HuH-7.5 (cell line): ENCODE measurements at places on chromosomes 2 and 18.

DNA sequence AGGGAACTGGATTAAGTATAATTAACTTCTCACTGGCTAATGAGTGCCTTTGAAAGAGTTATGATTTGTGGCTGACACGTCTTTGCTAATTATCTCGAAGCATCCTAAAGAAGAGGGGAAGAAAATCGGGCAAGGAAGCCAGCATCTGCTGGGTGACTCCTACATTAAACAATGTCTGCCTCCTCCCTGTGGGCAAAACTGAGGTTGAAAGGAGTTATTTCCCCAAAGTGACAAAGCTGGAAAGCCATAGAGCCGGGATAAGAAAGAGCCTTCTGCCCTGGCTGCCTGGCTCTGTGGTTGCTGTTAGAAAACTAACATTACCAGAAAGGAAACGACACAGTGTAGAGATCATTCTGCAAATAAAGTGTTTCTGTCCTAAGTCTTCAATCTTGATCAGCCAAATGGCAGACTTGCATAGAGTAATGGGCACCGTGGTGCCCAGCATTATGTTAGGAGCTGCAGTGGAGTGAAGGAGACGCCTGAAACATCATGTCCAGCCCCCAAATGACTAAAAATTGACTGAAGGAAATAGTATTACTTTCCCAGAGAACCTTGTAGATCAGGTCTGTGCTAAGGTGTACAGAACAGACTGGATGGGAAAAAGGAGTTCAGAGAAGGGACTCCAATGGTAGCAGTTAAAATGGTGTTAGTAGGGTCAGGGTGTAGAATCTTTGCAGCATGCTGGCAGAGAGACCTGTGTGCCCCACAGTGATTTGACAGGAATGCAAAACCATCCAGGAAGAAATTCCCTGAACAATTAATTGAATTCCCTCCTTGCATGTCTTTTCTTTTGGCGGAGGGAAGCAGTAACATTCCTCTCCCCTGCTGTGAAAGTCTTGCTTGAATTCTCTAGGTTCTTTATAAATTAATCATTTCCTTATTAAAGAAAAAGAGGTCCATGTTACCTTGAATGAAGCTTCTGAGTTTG is 44.4 kb downstream of the ALPK2 start:
- no peak for DNase-seq

GRCh38 chr18:62660691-62661090 is 54.6 kb upstream of the PHLPP1 start:
- DNase-seq: no peak

DNA sequence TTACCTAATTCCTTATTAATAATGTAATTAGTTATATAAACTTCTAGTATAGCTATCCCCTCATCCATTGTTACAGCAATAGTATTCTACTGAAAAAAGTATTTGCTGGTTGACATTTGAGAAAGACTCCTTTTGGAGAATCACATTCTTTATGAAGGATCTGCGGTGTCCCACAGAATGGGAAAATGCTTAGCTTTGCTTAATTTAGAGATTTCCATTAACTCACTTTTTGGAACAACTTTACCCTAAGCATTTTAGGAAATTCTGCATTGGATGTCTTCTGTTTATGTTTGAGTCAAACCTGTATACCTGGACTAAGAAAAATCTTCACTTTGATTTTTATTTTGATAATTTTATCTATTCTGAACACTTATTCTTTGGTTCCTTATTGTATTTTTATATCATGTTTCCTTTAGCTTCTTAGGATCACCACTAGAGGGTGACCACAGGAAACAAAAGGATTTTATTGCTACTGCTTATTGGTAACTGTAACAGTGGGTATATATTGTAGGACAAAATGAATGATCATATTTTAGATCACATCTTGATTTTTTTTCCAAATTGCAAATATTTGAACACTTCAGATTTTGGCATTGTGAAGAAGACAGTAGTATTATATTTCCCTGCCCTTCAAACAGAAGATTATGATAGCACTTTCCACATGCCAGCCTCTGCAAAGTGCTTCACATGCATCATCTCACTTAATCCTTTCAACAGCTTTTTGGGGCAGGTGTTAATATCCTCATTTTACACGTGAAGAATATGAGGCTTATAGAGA is 79.6 kb downstream of the MIB1 start:
- DNase-seq: peak; percentile 9

DNA sequence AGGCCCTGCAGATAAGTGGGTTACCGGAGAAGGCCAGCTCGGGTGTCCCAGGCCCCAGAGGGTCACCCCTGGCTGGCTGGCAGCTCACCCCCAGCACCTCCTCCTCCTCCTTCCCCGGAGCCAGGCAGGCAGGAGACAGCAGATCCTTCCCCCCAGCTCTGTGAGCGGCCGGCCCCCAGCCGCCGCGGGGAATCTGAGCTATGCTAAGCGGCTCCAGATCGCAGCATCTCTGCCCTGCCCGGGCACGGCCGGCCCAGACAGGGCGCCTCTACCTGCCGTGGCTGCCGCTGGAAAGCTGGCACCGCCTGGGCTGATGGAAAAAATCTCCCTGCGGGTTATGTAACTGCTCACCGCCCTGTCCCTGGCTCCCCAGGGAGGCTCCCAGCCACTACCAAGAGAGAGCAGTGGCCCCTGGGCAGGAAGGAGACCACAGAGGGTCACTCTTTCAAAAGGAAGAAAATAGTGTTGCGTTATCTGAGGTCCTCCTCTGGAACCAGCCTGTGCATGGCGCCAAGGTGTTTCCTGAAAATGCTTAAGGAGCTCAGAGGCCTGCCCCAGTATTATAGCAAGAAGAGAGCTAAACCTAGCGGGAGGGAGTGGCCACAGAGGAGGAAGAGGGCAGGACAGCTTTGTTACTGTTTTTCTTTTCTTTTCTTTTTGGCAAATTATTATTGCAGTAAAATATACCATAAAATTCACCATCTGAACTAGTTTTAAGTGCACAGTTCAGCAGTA is 179.0 kb downstream of the SMAD7 start:
- no peak for DNase-seq
